ENCODE measurements at places on chromosomes 3 and 15.

DNA sequence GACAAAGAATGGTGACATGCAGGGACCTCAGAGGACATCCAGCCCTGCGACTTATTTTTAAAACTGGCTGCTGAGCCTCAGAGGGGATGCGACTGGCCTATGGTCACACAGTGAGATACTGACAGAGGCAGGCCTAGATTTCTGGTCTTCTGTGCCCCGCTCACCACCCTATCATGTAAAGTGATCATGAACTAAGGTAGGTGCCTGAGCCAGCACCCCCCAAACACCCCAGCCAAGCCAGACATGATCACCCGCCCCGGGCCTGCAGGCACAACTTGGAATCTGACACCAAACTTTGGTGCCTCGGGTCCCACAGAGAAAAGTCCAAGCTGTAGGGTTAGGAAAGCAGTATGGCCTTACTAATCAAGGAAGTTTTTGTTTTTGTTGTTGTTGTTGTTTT is 33.9 kb upstream of the HHATL start:
- DNase-seq, result no peak

DNA sequence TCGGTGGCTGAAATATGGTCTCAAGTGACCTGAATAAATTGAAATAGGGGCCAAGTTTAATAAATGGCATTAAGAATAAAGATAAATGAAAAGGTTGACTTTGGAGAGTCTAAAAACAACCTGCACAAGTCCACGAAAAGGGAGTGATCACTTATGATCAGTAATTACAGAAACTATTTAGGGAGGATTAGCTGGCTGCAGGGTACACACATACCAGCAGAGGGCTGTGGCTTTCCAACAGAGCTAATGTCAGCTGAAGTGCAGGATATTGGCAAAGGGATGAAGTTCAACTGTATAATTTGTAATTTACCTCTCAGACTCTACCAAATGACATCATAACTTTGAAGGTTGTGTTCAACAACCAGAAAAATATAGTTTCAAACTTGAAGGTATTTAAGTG is 86.8 kb downstream of the SYNPR start:
- DNase-seq, result no peak

DNA sequence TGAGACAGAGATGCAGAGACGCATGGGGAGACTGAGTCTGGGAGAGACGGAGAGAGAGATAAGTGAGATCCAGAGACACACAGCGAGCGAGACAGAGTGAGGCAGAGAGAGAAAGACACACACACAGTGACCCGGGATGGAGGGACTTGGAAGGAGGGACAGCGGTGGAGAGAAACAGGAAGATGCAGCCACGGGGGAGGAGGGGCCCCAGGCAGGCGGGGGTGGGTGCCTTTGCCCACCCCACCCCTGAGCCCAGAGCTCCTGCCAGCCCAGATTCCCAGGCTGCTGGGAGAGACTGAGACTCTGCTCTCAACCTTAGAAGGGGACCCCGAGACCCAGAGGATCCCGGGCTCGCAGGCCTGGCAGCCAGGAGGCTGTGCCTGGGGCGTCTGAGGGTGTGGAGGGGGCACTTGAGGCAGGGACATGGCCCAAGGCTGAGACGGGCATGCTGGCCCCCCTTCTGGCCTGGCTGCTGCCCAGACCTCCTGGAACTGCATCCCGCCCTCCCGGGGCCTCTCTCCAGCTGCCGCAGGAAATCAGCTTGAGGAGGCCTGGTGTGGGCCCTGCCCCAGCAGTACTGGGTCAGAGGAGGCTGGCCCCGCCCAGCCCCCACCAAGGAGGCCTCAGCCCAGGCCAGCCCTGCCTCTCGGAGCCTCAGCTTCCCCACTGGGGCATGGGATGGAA is 18.1 kb downstream of the H1-8 start:
- DNase-seq, result no peak

DNA sequence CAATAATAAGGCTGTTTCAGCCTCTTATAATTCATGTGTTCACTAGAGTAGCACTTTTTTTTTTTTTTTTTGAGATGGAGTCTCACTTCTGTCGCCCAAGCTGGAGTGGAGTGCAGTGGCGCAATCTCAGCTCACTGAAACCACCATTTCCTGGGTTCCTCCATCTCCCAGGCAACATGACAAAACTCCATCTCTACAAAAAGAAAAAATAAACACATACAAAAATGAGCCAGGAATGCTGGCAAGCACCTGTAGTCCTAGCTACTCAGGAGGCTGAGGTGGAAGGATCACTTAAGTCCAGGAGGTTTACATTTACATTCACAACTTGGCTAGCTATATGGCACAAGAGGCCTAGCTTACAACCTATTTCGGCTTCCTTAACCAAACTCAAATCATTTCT is 6.8 kb downstream of the USP4 start:
- DNase-seq, result no peak

- no peak for DNase-seq
These were observed 24.4 kb downstream of the SELENOT start for GRCh38 chr3:150627557-150627956.

DNA sequence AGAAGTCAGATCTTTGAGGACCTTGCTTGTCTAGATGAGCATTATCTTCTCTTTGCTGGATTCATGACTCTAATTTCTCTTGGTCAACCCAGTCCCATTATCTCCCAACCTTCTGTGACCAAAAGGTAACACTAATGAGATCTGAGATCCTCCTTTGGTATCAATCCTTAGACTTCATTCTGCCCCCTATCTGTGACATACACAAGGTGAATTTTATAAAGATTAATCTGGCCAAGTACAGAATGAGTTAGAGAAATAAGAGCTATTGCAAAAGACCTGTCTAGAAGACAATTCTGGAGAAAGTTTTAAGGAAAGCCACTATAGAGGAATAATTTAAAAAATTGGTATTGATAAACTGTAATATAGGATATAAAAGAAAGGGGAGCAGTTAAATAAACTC is 113.8 kb upstream of the KCNMB2 start:
- DNase-seq, result no peak

DNA sequence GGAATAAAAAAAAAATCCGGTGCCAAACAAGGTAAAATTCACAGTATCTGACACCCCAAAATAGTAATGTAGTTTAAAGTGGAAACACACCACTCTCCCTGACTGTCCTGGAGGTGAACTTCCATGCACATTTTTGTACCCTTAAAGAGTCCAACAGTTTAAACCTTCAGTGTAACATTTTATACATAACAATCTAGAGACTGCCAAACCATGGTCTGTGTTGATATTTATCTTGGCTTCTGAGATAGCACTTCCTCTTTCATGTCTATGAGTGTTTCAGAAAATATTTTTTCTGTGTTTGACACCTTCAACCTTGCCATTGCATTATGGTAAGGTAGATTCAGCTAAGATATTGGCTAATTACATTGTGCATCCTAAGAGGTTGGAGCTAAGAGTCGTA is 13.9 kb downstream of the TMEM45A start:
- DNase-seq, result no peak

DNA sequence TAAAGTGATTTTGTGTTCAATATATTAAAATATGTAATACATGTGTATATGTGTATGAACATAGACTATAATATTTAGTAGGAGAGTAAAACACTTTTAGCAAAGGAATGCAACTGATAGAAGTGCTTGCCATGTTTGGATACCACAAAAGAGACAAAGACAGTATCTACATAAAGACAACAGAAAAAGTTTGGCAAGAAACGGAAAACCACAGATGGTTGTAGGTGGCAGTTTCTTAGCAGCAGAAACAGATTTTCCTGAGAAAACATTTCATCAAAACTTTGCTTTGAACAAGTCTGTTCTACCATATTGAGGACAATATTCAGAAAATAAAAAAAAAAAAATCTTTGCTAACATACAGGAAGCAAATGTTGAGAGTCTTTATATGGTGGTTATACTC is 1560.4 kb upstream of the GBE1 start:
- DNase-seq, result no peak

DNA sequence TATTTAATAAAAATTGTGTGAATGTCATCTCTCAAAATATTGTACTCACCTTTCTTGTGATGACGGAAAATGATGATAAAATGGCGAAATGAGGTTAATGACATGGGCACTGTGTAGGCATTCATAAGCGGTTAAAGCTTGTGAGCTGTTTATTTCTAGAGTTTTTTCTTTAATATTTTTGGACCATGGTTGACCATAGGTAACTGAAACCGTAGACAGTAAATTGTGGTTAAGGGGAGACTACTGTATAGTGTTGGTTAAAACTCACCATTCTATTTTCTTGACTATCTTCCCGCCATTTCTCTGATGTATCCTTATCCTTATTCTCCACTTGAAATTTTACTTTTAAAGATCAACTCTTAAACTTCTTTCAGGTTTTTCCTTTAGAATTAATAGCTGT is 14.5 kb downstream of the RNF111 start:
- no peak for DNase-seq

Measured in NCI-H2081 treated with DMSO at 0.1 percent for 48 hours (cell line).